ENCODE measurements at places on chromosomes 5 and 9. TPM values are rescaled to one million over a fixed set of nuclear protein-coding genes. Genes with fewer than 3 reads are reported as not detected.

TMC1 gene
- total RNA-seq = not detected

EFNA5 gene
- total RNA-seq = 22.1 TPM

HAND1 gene
- 0.12 TPM for total RNA-seq

HRH2 gene
- 0.82 TPM for total RNA-seq

MSX2 gene
- 5.2 TPM for total RNA-seq

TEX48 gene
- not detected for total RNA-seq

GNA14 gene
- not detected for total RNA-seq

MZB1 gene
- 0.09 TPM for total RNA-seq

GAPT gene
- total RNA-seq = not detected

PSD2 gene
- total RNA-seq = not detected

CDH10 gene
- total RNA-seq = 0.18 TPM

CRHBP gene
- total RNA-seq = 0.25 TPM

PCDHGB3 gene
- 0.17 TPM for total RNA-seq

FBP2 gene
- not detected for total RNA-seq

CTNND2 gene
- total RNA-seq = not detected

MAMDC4 gene
- total RNA-seq = 5.1 TPM

SPINK6 gene
- total RNA-seq = not detected

EPB41L4A gene
- 1.5 TPM for total RNA-seq

SHOC1 gene
- not detected for total RNA-seq

SOX30 gene
- total RNA-seq = not detected

CXCL14 gene
- 0.16 TPM for total RNA-seq

DMGDH gene
- not detected for total RNA-seq

DNAJB5 gene
- total RNA-seq = 5.9 TPM

LCP2 gene
- total RNA-seq = not detected

ADAMTSL1 gene
- total RNA-seq = not detected

THBS4 gene
- total RNA-seq = not detected

CCNO gene
- 9.6 TPM for total RNA-seq

LHX6 gene
- total RNA-seq = 0.61 TPM

TAF11L3 gene
- not detected for total RNA-seq

CAMK4 gene
- total RNA-seq = 0.11 TPM

GPR150 gene
- total RNA-seq = 0.18 TPM

TMEM38B gene
- 17.3 TPM for total RNA-seq

CNTRL gene
- 7.3 TPM for total RNA-seq

SLC6A19 gene
- 0.01 TPM for total RNA-seq

CCL28 gene
- 0.18 TPM for total RNA-seq

ZNF883 gene
- 0.91 TPM for total RNA-seq

PLAC8L1 gene
- total RNA-seq = 0.26 TPM

BTNL9 gene
- total RNA-seq = 0.83 TPM
